Activated CD8-positive, alpha-beta memory T cell treated with anti-CD3 and anti-CD28 coated beads, Interleukin-2, amount 50 U/mL, for 48 hours (primary cell): ENCODE measurements at places on chromosomes 12 and 14.

DNA sequence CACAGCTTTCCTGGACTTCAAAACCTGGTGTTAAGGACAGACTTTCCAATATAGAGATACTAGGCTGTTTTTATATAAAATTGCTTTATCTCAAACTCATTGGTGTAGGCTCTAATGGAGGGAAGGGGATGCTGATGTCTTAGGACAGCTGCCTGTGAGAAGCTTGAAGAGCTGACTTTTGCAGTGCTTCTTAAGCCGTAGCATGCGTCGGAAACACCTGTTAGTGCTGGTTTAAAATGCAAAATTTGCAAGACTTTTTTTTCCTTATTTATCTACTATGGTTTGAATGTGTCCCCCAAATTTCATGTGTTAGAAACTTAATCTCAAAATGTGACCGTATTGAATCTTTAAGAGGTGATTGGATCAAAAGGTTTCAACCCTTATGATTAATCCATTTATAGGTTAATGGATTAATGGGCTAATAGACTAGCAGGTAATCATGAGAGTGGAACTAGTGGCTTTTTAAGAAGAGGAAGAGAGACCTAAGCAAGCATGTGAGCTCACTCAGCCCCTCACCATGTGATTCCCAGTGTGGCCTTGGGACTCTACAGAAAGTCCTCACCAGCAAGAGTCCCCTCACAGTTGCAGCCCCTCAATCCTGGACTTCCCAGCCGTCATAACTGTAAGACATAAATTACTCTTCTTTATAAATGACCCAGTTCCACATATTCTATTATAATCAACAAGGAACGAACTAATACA is 60.9 kb upstream of the FUT8 start:
- no peak for DNase-seq

DNA sequence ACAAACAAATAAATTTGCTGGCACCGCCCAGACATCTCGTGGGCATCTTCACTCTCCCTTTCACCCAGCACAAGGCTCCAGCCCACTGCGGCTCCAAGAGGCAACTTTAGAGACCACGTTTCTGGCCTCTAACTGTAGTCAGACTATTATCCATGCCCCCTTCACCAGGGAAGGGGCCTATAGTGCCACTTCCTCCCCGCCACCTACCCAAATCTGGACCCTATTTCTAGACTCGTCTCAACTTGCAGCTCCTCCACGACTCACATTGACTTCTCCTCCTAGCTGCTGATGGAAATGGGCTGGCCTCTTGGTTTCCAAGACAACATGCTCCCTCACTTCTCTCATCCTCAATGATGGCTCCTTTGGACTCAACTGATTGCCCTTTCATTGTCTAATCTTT is 12.3 kb downstream of the KRT1 start:
- no peak for DNase-seq

GRCh38 chr12:6963016-6963731 is 7.3 kb downstream of the PHB2 start:
- DNase-seq: no peak

GRCh38 chr12:52193991-52194390 is 2.2 kb upstream of the KRT80 start:
- no peak for DNase-seq

DNA sequence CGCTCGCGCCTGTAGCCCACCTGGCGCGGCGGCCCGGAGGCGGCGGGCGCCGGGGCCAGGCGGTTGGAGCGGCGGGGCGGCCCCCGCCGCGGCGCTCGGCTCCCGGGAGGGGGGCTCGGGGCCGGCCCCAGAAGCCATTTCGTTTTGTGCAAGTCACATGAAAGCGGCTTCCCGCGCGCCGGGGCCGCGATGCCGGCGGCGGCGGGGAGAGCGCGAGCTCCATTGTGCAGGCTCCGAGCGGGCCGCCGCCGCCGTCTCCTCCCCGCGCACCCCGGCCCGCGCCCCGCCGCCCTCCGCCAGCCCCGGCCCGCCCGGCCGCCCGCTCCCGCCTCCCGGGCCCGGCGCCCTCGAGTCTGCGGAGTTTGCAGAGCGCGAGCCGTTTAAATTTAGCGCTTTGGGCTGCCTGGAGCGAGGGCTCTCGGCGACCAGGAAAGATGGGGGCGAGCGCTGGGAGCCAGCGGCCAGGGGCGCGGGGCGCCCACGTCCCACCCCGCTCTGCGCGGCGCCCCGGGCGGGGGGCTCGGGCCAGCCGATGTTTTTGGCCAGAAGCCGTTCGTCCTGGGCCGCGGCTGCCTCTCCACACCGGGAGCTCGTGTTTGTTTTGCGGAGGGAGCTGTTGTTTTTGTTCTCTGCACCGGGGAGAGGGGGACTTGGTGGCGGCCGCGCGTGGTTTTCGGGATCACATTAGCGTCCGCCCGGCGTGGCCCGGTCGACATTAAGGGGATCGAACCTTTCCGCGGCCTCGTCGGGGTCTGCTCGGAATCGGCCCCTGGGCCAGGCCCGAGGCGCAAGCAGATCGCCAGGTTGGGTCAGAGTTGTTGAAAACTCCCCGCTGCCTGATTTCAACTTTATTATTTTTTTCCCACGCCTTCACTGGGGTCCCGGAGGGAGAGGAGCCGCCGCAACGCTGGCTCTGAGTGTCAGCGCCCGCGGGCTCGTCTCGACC is 982 bp downstream of the BCL7A start:
- peak; percentile 69 for DNase-seq

DNA sequence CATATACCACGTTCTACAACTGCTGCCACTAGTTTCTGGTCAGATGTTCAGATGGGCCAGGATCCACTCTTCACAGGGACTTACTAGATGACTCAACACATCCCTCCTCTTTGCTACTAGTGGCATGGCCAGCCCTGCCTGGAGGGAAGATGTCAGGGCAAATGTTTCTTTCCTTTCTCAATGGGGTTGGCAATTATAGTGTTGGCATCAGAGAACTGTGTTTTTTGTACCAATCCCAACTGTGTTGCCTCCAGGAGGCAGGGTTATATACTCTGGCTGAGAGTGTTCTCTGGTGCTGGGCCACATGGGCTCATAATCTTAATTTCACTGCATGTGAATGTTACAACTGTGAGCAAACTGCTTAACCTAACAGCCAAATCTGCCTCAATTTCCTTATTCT is 69.9 kb upstream of the AVPR1A start:
- DNase-seq: no peak

GRCh38 chr12:43893670-43894069 is 57.8 kb downstream of the TMEM117 start:
- no peak for DNase-seq

DNA sequence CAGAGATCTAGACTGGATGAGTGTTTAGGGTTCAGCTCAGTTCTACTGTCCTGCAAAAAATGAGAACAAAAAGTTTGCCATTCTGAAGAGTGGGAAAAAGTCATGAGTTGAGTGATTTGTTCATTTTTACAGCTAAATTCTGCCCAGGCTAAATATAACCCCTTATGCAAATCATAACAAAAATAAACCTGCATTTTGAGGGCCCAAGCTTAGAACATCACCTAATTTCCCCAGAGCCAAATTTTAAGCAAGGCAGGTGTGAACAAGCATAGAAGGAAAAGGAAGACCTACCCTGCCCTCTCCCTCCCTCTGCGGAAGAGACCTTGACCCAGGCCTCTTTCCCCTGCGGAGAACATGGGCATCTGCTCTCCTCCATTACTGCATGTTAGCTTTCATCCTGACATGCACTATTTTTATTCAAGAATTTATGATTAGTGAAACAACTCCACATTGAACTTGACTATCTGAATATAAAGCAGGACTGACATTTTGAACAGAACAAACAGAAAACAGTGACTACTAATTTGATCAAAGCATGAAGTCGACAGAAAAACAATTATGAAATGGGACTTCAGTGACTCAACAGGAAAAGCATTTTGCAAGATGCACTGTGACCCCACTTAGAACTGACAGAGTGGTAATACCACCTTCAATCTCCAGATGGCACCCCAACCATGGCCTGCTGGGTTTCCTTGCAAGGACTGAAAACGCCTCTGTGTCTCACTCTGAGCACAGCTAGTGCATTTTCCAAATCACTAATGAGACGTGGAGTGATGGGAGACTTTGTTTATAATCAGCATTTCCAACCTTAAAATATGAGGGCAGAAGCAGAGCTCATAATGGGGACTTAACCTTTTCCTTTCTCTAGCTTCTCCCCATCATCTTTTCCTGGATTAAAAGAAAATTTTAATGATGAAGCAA is 30.9 kb upstream of the SELPLG start:
- DNase-seq: peak; percentile 85

GRCh38 chr14:33617154-33617553 is 333.7 kb downstream of the EGLN3 start:
- no peak for DNase-seq

DNA sequence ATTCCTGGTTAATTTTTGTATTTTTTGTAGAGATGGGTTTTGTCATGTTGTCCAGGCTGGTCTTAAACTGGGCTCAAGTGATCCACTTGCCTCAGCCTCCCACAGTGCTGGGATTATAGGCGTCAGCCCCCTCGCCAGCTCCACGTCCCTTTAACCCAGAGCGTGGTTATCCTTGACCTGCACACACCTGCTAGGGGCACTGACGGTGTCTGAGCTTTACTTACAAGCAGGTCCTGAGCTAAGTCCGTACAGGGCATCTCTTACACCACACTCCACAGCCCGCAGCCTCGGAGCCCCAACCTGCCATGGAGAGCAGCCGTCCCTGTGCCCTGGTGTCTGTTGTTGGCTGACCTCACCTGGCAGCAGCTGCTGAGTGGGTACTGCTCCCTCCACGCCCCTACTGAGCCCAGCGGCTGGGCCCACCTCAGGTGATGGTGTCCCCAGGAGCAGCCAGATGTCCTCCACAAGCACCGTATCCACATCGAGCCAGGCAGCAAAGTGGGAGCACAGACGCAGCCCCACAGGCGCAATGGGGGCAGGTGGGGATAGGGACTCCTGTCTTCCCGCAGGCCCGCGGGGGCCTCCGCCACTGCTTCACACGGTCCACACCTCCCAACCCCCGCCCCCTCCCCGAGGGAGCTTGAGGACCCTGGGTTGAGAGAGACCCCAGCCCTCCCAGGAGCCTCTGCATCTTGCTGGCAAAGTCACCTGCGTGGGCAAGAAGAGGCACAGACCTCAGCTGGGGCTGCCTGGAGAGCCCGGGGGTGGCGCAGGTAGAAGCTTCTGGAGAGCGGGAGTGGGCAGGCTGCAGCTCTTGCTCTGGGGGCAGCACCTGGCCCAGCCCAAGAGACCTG is 325.4 kb upstream of the SFSWAP start:
- no peak for DNase-seq

DNA sequence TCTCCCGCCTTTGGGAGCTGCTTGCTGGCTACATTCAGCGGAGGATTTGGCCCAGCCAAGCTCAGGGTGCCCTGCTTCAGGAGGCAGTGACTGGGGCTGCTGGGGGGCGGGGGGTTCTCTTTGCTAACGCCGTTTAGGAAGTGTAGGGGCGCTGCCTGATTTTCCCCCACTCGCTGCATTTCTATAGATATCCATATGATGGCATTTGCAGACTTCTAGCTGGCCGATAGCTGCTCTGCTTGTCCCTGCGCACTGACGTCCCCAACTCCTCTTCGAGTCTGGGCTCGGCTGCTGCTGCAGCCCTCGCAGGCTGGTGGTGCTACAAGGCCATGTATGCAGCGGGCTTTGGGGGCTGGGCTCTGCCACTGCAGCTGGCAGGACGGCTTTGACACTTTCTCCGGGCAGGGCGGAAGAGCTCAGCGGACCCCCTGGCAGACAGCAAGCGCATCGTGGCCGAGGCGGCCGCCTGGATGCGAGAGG is 3.1 kb downstream of the LRFN5 start:
- DNase-seq: peak; percentile 57

DNA sequence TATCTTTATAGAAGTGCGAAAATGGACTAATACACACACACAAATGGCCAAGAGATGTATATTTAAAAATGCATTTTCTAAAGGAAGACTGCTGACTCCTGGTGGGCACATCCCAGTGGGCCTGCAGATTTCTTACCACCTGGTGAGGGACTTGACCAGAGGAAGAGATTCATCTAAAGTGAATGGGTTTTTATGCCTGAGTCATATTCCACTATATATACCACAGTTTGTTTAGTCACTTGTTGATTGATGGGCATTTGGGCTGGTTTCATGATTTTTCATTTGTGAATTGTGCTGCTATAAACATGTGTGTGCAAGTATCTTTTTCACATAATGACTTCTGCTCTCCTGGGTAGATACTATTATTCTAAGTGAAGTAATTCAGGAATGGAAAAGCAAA is 277.3 kb downstream of the SLC16A7 start:
- no peak for DNase-seq

- no peak for DNase-seq
Measured at GRCh38 chr12:105226219-105226618, 9.8 kb downstream of the APPL2 start.
